ENCODE measurements at places on chromosomes 1 and 21.
A peak's percentile ranks its signal among the peaks of the same experiment; 100 is the strongest.

- no peak for ATAC-seq
These were observed 14.5 kb downstream of the CNST start for GRCh38 chr1:246580497-246581370.

DNA sequence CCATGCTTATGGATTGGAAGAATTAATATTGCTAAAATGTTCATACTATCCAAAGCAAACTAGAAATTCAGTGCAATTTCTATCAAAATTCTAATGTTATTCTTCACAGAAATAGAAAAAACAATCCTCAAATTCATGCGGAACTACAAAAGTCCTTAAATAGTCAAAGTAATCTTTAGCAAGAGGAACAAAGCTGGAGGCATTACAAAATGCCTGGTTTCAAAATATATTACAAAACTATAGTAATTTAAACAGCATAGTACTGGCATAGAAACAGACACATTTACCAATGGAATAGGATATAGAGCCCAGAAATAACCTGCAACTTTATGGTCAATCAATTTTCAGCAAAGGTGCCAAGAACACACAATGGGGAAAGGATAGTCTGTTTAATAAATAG lies 3.8 kb downstream of the CTSS start:
- no peak for ATAC-seq

DNA sequence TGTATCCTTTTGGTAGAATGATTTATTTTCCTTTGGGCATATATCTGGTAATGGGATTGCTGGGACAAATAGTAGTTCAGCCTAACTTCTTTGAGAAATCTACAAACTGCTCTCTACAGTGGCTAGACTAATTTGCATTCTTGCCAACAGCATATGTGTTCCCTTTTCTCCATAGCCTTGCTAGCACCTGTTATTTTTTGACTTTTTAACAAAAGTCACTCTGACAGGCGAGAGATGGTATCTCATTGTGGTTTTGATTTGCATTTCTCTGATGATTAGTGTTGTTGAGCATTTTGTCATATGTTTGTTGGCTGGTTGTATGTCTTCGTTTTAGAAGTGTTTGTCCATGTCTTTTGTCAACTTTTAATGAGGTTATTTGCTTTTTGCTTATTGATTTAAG lies 99.8 kb downstream of the UCK2 start:
- no peak for ATAC-seq

DNA sequence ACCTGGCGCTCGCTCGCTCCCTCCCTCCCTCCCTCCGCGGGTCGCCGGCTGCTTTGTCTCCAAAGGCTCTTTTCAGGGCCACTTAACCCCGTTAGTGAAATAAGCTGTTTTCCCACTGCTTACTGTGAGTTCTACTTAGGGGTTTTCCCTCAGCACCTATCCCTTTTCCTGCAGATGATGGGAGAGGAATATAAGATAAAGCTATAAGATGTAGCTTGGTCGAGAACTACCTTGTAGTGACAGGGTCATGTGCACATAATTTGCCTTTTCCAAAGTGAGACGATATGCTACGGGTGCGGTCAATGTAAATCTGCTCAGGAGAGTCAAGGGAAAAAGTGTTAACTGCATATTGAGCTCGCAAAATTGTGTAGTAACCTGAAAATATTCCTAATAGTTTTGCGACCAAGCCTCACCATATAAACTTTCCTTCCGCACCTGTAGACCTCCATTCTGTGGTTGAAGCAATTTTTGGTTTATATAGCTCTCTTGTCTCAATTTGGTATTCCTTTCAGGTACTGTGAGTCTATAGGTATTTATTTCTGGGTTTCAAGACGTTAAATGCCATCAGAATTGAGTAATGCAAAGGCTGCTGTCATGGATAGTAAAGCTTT lies 55.8 kb upstream of the BOLA1 start:
- no peak for ATAC-seq

DNA sequence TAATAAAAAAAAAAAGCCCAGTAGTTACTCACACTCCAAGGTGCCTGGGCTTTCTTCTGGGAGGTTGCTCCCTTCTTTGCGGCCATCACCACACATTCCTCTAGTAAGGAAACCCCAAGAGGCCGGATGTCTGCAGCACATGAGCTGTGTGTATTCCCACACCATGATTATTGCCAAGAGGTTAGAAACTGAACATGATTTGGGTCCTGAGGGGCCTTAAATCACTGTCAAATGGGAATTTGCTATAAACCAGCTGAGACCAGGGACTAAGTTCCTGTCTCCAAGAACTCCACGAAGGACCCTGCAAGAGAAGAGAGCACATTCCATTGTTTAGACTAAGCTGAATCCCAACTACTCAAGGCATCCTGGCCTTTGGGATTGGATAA lies 85.3 kb upstream of the SSX2IP start:
- no peak for ATAC-seq

- ATAC-seq, result no peak
These were observed 48.1 kb downstream of the ABCG1 start for GRCh38 chr21:42266971-42267556.

DNA sequence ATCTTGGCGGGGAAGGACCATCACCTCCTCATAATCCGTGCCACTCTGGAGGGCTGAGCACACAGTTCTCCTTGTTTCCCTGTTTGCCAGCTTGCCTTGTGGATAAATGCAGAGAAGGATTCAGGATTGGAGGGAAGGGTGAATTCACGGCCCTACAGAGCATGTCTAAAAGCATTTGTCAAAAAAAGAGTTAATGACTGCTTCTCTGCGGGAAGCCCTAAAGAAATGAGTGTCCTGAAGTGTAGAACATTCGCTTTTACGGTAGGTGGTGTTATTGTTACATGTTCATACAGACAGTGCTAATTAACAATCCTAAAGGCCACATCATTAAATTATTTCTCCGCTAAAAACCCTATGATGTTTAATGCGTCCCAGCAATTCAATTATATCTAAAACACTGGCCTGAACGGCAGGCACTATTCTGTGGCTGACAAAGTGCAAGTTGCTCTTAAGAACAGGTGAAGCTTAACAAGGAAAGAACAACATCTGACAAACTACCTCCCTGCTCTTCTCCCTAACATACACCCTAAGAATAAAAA lies 112.3 kb upstream of the NFIA start:
- ATAC-seq, result peak; percentile 73

GRCh38 chr1:245183429-245183828 lies 28.6 kb downstream of the KIF26B start:
- ATAC-seq, result no peak

DNA sequence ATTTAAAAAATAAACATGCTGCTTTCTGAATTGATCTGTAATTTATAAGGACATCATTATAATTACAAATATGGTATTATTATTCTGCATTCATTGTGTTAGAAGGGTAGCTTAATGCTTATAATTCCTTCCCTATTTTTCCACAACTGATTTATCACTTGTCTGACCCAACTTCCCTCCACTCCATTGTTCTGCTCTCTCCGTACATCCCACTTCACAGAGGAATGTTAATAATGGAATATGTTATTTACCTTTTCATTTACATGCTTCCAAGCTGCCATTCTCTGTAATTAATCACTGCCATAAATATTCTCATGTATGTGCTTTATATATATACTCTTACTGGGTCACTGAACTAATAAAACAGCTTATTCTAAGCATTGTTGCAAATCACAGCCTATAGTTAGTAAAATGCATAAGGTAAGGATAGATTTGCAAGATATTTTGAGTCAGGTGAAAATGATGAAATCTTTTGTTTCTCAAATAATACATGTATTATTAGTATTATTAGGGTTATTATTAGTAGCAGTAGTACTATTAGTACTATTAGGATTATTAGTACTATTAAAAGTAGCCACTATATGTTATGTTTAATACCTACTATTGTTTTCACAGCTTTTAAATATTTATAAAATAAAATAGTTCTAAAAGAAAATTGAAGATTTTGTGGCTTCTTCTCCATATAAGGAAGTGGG lies 70.6 kb upstream of the NEK7 start:
- ATAC-seq, result no peak

- peak; percentile 67 for ATAC-seq
These were observed 14.5 kb upstream of the CPT2 start for GRCh38 chr1:53182111-53182593.

- ATAC-seq, result peak; percentile 77
These were observed 57.8 kb downstream of the PGBD5 start for GRCh38 chr1:230368363-230368762.

GRCh38 chr1:89081005-89081404 lies 16.0 kb upstream of the GBP1 start:
- no peak for ATAC-seq

DNA sequence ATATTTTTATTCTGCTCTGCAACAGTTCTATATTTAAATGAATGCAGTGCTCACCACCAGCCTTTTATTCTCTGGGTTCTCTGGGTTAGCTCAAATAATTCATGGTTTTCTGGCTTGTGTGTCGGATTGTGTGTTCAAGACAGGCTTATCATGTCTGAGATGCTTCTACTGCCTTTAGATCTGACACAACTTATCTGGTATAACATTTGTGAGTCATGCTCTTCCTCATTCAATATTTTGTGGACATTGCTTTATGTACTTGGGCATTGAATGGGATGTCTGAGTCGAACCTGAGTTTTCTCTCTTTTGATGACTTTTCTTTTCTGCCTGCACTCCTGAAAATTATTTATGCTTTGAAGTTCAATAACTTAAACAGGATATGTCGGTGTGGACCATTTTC lies 17.6 kb upstream of the PKP1 start:
- no peak for ATAC-seq

DNA sequence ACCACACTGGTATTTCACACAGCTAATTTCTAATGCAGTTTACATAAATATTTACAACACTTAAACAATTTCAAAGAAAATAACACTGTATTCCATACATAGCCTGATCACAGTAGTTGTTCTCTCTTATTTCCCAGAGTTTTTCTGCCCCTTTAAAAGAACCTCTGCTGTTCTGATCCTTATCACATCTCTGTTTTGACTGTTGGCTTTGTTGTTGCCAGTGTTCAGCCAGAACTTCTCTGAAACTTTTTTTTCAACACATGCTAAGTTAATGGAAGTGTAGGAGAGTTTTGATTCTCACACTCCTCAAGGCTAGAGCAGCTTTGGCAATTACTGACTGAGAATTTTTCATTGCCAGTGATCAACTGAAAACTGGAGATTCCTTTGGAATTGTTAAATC lies 11.1 kb downstream of the SELE start:
- ATAC-seq, result no peak

GRCh38 chr1:225451340-225451739 lies 23.5 kb upstream of the LBR start:
- ATAC-seq, result no peak

GRCh38 chr21:38083535-38083934 lies 167.3 kb upstream of the KCNJ6 start:
- ATAC-seq, result no peak

- ATAC-seq, result no peak
These were observed 2.9 kb downstream of the TTC22 start for GRCh38 chr1:54798206-54798605.

- no peak for ATAC-seq
These were observed 826.1 kb downstream of the MRPL39 start for GRCh38 chr21:24781146-24781545.

GRCh38 chr1:221308534-221309511 lies 429.6 kb downstream of the HLX start:
- no peak for ATAC-seq

DNA sequence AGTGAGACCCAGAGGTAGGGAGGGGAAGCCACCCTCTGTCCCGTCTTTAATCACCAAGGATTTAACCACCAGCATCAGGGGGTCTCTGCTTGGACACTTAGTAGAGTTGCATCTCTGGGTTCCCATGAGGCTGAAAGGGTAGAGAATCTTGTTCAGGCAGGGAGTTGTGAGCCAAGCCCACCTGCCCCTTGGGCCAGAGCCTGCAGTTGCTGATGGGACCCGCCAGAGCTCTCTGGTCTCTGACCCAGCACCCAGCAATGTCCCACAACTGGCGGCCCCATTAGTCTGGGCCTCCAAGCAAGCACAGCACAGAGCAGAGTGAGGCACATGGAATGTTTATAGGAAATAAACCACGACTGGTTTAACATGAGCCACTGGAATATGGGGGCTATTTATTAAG lies 166.3 kb downstream of the TRIM33 start:
- no peak for ATAC-seq
